ENCODE measurements at places on chromosomes 5 and 9.

DNA sequence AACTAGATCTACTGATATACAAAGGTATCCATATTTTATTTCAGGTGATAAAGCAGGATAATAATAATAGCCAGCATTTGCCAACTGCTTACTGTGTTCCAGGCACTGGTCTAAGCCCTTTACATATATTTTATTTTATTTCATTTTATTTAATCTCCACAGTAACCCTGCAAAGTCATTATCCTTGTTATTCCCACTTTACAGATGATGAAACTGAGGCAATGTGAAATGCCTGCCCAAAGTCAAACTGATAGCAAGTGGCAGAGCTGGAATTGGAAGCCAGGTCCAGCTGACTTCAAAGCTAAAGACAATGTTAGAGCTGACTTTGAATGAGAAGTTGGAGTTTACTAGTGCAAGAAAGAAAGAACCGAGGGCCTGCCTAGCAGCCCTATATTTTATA lies 24.8 kb downstream of the MORN5 start:
- DNase-seq, result no peak

DNA sequence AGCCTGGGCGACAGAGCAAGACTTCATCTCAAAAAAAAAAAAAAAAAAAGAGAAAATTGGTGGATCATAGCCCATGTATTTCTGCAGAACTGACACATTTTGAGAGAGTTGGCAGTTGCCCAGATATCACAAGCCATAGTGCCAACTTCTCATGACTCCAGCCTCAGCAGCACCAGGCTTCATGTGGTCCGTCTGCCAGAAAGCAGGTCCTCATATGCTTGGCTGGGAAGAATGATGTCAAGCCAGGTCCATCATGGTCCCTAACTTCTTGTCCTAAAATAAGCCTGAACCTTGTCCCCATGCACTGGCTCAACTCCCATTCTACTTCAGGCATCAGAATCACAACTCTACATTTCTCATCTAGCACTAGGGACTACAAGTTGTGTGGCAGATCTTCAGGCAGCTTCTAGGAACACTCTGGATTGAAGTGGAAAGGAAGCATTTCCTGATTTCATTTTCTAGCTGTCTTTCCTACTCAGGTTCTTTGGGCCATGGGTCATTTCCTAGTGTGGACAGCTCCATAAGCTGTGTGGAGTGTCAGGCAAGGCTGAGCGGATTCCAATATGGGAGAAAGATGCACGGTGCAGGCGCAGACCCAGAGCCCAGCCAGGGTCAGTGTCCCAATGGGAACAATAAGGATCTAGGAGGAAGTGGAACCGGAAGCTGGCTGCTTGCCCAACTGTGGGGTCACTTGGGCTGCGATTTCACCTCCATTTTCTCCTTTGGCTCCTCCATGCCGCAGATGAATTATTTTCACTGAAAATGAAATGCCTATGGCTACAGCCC lies 90.1 kb downstream of the LMNB1 start:
- DNase-seq, result peak; percentile 17

- DNase-seq, result peak; percentile 64
These were observed 353.6 kb downstream of the BNC2 start for GRCh38 chr9:16516891-16517290.

DNA sequence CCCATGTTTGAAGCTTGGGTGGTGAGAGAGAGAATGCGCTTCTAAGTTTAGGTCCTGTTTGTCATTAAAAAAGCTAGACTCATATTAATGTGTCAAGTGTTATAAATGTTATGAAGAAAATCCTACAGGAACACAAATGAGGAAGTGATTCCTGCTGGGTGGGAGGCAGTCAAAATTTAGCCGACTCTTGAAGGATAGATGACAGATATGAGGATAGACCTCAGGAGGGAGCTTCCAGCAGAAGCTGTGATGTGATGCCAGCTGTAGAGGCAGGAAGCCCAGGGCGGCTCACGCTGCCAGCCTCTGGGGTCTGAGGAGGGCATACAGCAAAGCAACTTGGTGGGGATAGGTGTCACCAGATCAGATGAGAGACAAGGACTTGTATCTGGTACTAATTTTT lies 74.7 kb upstream of the ADAMTS16 start:
- DNase-seq, result no peak

DNA sequence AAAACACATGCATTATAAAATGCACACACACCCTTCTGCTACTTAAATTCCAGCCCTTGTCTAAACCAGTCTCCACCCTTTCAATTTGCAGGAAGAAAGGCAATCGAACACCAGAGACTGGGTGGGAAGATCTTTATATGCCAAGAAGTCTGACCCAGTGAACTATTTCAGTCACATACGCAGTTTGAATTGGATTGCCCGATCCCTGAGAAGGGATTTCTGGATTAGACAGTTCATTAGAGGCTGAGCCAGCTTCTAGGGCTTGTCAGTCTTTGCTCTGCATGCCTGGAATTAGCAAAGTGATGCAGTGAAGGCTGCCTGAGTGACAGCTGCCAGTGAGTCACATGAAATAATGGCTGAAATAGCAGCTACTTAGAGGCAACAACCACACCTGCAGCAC lies 159.9 kb downstream of the PPP2R2B start:
- no peak for DNase-seq

Data from GM23248 (cell line).